ENCODE measurements at places on chromosomes 1 and 21.

DNA sequence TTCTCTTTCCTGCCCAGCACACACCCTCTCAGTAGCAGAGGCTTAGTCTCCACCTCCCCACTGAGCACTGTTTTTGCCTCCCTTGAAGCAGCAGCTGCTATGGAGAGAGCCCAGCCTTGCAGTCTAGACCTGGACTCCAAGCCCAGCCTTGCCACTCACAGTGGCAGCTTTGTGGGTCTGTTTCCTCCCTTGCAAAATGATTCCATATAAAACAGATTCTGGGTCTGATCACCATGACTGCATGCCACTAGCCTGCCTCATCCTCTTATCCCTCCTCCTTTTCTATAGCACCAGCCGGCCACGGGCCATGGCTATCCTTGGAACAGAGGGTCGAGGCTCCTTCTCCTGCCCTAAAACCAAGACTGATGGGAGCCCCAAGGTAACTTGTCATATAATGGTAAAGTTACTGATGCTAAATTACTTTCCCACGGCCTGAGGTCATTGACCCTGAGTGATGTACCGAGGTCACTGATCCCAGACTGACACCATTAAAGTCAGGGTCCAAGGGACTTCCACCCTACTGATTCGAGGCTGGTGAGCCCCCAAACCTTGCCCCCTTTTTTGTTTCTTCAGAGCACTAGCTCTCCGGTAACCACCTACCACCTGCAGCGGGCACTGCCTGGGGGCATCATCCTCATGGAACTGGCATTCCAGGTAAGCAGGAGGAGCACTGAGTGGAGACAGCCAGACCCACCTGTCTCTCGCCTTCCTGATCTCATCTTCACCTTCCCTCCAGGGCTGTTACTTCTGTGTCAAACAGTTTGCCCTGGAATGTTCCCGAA is 7.9 kb downstream of the HYI start:
- no peak for DNase-seq

GRCh38 chr1:27536767-27537166 is 46.8 kb upstream of the WASF2 start:
- DNase-seq, result no peak

DNA sequence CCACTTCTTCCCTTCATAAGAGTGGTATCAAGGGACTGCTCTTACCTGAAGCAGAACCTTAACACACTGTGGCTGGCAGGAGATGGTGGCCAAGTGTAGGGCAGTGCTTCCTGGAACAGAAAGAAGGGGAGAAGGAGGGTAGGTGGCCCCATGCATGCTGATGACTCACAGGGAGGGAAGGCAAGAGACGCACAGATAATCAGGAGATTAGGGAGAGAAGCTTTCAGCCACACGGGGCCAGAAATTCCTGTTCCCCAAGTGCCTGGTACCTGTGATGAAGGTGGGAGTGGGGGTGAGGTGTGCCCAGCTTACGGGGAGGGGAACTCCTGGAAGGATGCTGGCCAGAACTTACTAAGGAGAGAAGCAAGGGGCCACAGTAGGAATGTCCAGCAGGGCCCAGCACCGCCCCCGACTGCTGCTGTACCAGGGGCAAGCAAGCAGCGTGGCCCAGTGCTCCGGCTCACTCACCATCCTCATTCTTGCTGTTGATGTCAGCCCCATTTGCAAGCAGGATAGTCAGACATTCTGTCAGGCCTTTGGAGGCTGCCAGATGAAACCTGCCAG is 7.7 kb downstream of the ANKRD35 start:
- DNase-seq, result no peak

DNA sequence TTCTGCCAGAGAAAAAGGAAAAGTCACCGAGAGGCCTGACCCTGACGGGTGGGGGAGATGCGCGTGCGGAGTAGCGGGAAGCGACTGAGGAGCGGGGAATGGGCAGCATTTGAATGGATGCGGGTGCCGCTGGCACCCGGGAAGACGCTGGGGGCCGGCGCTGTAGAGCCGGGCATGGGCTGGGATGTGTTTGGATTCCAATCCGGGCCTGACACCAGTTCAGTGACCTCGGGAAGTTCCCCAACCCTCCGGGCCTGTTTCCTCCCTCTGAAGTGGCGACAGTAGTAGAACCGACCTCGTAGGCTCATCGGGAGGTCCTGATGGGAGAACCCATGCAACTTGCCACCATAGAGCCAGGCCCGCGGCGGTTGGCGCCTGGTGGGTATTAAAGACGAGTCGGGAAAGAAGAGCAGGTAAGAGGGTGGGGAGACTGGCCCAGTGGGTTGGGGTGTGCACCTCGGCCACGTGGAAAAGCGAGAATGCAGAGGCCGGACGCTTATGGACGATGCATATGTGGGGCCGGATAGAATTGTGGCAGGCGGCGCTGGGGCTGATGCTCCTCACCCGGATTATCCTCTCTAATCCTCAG is 642 bp upstream of the SLC16A1 start:
- peak; percentile 13 for DNase-seq

GRCh38 chr1:187476671-187477070 is 647.9 kb downstream of the PLA2G4A start:
- DNase-seq, result no peak

DNA sequence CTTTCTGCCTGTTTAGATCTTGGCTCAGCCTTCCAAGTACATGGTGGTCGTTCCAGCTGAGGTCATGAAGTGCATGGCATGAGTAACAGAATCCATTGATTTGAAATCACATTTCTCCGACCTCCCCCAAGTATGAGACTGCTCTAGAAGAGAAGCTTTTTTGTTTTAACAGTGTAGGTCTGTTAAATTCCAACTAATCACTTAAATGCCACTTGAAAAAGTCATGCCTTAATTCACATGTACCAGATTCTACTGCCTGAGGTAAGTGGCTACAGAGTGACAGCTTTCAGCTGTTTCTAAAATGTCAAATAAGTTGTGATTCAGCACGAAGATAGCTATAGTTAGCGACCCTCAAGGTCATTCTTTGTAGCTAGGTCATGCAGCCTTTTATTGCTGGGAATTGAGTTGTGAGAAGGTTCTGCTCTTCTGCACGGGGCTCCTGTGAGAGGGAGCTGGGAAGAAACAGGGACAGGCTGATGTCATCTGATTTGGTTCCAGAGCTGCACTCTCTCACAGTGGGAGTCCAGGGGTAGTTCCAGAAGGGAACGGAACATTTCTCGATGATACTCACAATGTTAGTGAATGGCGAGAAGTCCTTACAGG is 112.7 kb downstream of the VPS13D start:
- DNase-seq, result no peak

- DNase-seq, result no peak
Observed at GRCh38 chr1:165068741-165069140, 287.8 kb downstream of the LMX1A start.

GRCh38 chr1:198640174-198640573 is 1.3 kb downstream of the PTPRC start:
- DNase-seq, result no peak

DNA sequence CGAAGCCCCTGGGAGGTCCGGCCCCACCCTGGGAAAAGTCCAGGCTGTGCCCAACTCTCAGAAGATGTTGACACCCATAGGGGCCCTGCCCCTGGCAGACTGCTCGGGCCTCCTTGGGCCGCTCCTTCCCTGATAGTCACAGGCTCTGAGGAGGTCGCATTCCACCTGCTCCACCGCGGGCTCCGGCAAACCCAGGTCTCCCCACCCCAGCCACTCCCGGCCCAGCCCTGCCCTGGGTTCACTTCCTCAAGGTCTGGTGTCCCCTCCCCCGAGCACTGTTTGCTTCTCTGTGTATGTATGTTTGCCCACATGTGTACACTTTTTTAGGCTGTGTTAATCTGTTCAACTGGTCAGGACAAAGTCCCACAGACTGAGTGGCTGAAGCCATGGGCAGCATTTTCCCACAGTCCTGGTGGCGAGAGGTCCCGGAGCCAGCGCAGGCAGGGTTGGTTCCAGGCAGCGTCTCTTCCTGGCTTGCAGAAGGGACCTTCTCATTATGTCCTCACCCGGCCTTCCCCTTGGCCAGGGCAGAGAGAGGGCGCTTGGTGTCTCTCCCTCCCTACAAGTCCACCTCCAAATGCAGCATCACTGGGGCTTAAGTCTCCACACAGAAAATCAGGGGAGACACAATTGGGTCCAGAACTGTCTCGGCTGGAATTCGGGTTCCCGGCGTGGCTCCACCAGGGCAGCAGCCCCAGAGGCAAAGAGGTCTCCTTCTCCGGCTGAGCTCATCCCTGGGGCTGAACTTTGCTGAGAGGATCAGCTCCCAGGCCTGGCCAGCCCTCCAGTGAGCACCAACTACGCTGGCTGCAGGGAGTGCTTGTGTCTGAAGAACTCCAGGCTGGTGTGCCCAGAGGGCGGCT is 10.5 kb upstream of the PRXL2B start:
- no peak for DNase-seq

DNA sequence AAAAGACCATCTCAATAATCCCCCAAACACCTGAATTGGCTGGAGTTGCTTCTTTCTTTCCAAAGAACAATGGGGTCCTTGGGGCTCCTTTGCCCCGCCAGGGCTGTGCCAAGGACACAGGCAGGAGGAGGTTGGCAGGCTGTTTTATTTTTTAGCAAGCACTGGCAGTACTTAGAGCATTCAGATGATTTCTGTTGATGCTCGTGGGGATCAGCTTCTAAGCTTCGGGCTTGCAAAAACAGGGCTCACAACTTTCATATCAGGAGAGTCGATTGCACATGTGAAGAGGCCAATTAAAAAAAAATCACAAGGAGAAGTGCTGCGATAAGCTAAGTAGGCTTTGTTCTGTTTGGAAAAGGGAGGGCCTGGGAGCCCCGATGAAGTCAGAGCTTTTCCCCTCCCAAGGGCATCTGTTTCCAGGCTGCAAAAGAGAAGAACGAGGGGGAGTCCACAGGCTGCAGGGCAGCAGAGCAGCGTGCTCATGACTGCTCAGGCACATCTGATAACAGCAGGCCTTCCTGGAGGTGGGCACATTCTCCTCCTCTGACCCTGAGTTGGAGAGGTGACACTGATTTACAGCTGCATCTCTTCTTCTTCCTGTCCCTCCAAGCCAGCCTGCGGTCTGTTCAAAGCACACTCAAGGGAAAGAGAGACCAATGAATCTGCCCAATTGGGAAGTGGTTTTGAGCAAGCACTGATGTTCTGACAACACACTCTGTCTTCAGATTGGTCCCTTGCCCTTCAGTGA is 27.3 kb upstream of the BCAR3 start:
- DNase-seq, result no peak

DNA sequence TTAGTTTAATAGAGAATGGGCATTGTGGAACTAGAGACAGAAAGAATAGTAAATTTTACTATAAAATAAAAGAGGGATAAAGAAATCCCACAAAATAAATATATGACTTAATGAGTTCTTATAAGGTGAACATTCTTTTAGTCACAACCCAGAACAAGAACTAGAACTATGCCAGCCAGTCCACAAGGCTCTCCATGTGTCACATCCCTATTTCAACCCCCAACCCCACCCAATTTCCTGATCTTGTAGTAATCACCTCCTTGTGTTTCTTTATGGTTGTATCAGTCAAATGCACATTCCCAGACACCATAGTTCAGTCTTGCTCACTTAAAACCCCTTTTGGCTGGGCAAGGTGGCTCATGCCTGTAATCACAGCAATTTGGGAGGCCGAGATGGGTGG is 662.3 kb upstream of the CAMK1G start:
- no peak for DNase-seq

DNA sequence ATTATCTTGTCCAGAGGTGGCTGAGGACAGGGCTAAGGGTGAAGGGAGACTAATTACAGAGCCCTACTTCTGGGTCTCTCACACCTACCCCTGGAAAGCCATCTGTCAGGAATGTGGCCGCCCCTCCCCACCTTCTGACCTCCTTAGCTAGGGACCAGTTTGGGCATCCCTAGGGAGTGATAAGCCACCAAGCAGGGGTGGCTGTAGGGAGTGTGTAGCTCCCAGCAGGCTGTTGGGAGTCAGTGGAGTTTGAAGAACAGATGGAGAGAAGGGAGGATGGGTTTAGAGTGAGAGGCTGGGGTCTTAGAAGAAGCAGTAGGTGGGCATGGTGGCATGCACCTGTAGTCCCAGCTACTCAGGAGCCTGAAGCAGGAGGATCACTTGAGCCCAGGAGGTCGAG is 808 bp upstream of the SERINC2 start:
- no peak for DNase-seq

GRCh38 chr1:221940631-221941030 is 198.7 kb upstream of the DUSP10 start:
- no peak for DNase-seq

GRCh38 chr1:25031601-25031965 is 101.5 kb upstream of the RUNX3 start:
- DNase-seq, result peak; percentile 33

DNA sequence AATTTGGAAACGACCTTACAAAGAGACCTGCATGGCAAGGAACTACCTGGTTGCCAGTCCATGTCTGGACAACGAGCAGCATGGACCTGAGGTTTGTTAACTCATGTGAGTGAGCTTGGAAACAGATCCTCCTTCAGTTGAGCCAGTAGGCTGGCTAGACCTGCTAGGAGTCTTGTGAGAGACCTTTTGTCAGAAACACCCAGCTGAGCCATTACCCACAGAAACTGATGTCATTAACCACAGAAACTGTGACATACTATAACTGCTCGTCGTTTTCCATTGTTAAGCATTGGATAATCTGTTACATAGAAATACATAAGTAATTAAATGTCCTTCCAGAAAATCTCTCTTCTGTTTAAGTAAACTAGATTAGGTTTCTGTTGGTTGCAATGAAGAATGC is 211.1 kb upstream of the C21orf91 start:
- no peak for DNase-seq

DNA sequence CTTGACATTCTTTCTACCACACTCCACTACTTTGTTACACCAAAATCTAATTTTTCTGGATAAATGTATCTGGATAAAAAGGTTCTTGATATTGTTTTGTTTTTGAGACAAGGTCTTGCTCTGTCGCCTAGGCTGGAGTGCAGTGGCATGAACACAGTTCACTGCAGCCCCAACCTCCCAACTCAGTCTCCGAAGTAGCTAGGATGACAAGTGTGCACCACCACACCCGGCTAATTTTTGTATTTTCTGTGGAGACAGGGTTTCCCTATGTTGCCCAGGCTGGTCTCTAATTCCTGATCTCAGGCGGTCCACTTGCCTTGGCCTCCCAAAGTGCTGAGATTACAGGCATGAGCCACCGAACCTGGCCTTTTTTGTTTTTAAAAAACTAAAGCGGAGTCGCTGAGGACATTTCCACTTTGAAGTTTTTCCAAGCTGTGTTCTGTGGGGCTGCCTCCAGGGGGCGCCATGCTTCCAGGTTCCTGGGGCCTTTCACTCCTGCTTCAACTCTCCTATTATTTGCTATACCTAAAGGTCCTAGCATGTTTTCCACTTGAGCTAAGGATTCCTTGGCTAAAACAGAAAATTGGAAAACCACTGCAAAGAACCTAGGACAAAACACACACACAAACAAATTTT is 14.1 kb upstream of the NCMAP start:
- DNase-seq, result no peak

GRCh38 chr1:109901524-109902145 is 9.0 kb upstream of the CSF1 start:
- DNase-seq, result no peak

DNA sequence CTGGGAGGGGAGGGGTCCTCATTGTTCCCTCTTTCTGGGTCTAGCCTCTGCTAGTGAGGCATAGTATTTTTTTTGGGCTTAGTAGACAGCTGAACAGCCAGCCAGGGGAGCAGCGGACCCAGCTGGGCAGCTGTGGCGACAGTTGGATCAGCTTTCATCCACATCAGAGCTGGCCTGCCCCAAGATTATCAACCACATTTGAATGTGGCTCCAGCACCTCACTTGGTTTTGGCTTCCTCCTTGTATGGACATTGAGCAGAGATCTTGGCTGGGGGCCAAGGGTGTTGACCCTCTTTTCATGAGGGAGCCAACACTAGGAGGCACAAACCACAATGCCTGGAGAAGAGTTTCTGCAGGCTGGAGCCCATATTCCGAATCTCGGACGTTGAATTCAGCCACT is 25.0 kb downstream of the WNT4 start:
- DNase-seq, result no peak
